Left colon (tissue), 2 donors: ENCODE measurements at places on chromosomes 1 and 21.

- DNase-seq: no peak
Measured at GRCh38 chr1:36346741-36347370, 23.4 kb upstream of the EVA1B start.

- DNase-seq: no peak
Measured at GRCh38 chr1:57312869-57313268, 111.0 kb downstream of the DAB1 start.

GRCh38 chr1:110434946-110435345, 16.0 kb upstream of the PROK1 start:
- DNase-seq: no peak

GRCh38 chr1:117585086-117585485, 20.8 kb upstream of the TENT5C start:
- no peak for DNase-seq

GRCh38 chr1:25140073-25140797, 92.1 kb downstream of the SYF2 start:
- DNase-seq: no peak

GRCh38 chr1:206577626-206578025, 34.6 kb downstream of the EIF2D start:
- no peak for DNase-seq

DNA sequence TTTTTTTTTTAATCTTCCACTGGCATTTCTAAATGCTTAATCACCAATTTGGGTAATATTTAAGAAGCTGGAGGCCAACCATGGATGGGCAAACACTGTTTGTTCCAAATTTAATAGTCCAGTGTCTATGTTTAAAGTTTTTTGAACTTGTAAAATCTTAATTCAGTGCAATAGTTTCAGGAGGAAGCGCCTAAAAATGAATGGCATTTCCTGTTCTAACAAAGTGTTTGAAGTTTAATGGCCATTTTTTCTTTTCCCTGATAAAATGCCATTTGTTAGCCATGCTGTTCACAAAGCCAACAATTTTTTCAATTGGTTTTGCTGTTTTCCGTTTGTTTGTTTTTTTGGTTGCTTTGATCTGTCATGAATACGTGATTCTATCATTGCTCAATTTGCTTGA, 552.1 kb downstream of the LMO4 start:
- no peak for DNase-seq

DNA sequence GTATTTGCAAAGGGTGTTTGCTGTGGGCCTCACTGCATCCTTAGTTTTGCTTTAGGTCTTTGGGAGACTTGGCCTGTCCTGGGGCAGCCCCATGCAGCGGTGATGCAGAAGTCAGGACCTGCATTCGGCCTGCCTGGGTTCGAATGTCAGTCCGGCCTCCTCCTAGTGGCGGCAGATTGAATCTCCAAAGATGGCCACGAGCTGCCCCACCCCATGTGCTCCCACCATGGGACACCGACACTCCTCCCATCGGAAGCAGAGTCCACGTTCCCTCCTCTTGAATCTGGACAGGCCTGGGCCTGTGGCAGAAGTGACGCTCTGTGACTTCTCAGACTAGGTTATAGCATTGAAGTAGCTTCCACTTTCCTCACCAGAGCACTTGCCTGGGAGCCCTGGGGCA, 16.3 kb upstream of the NPPB start:
- DNase-seq: no peak

DNA sequence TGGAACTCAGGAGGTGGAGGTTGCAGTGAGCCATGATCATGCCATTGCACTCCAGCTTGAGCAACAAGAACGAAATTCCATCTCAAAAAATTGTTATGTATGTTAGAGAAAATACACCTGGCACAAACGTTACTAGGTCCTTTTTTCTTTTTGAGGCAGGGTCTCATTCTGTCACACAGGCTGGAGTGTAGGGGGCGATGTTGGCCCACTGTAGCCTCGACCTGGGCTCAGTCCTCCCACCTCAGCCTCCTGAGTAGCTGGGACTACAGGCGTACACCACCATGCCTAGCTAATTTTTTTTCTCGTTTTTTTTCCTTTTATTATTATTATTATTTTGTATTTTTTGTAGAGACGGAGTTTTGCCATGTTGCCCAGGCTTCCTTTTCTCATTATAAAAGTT, 4.4 kb downstream of the HAX1 start:
- DNase-seq: no peak

DNA sequence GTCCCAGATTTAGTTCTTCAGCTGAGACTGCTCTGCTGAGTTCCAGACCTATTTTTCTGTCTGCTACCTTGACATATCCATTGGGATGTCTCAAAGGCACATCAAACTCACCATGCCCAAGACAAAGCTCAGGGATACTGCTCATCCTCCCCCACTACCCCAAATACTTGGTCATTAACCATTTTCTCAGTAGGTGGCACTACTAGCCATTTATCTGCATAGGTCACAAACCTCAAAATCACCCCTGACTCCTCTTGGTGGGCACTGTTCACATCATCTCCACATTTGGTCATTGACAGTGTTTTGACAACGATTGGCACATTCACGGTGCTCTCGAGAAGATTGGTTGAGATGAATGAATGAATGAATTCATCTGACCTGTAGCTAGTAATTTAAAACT, 32.1 kb downstream of the CACNA1S start:
- DNase-seq: no peak

- no peak for DNase-seq
Measured at GRCh38 chr1:53766194-53766742, 27.3 kb upstream of the GLIS1 start.

- no peak for DNase-seq
Measured at GRCh38 chr1:88773540-88774150, 89.6 kb downstream of the PKN2 start.

- no peak for DNase-seq
Measured at GRCh38 chr21:27764056-27764455, 797.2 kb upstream of the ADAMTS5 start.

- peak; percentile 81 for DNase-seq
Measured at GRCh38 chr1:33255347-33256220, 708 bp upstream of the ZNF362 start.

DNA sequence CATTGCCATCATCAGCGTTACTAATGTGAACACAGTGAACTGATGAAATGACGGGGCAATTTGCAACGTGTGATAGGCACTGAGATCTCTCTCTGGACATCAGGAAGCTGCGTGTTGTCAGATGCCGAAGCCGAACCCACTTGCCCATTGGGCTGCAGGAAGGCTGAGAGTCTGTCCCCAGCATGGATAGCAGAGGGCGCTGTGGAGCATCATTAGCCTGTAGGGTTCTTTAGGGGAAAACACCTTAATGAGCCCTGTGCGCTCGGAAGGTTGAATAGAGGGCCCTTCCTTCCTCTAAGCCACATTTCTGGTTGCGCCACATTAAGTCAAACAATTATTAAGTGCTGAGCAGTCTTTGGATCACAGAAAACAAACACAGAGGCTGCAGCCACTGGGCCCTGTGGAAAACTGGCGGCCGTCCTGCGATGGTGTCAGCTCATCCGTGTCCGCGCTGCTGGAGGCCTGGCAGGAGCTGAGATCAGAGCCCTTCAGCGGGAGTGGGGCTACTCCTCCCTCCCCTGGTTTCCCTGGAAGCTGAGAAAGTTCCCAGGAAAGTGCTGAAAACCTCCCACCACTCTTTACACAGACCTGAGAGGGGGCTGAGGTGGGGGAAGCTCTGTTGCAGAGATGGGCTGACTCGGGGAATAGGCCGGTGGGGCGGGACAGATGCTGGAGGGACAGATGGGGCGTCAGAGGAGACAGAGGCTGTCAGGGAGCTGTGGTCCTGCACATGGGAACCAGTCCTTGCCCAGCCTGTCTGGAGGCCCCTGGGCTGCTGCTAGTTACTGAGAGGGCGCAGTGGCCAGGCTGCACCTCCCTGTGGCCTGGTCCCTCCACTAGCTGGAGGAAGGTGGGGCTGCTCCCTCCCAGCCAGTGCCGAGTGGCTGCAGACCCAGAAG, 12.7 kb downstream of the TFF2 start:
- DNase-seq: peak; percentile 91

DNA sequence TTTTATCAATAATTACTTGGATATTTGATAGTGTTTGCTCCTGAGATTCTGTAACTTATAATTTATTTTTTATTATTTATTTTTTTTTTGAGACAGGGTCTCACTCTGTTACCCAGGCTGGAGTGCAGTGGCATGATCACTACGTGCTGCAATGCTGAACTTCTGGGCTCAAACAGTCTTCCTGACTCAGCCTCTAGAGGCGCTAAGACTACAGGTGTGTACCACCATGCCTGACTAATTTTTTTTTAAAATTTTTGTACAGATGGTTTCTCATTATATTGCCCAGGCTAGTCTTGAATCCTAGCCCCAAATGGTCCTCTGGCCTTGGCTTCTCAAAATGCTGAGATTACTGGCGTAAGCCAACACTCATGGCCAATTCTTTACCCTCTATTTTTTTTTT, 845.5 kb upstream of the ADGRL4 start:
- DNase-seq: no peak

- DNase-seq: no peak
Measured at GRCh38 chr1:117821774-117822482, 107.5 kb downstream of the GDAP2 start.

DNA sequence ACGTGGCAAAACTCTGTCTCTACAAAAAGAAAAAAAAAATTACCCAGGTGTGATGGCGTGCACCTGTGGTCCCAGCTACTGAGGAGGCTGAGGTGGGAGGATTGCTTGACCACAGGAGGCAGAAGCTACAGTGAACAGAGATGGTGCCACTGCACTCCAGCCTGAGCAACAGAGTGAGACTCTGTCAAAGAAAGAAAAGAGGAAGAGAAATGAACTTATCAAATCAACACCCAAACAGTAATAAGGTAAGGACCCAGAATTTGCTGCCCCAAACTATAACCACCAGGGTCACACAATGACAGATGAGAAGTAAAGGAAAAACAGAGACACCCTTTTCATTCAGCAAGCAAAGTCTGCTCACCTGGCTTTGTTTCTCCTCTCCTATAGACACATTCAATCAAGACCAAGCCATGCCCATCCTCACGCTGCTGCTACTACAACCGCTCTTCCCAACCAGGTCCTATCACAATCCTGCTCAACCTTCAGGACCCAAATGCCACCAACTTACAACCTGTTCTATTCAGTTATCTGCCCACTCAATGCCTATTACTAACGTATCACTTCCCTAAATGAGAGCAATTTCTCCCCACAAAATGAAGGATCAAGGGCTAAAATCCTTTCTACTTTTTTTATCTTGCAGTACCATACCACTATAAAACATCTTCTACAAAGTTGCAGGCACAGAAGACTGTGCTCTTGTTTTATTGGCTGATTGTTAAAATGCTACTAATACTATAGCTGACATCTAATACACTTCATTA, 183.5 kb downstream of the RERE start:
- DNase-seq: no peak

- DNase-seq: no peak
Measured at GRCh38 chr1:50973875-50974617, 4.0 kb downstream of the CDKN2C start.

DNA sequence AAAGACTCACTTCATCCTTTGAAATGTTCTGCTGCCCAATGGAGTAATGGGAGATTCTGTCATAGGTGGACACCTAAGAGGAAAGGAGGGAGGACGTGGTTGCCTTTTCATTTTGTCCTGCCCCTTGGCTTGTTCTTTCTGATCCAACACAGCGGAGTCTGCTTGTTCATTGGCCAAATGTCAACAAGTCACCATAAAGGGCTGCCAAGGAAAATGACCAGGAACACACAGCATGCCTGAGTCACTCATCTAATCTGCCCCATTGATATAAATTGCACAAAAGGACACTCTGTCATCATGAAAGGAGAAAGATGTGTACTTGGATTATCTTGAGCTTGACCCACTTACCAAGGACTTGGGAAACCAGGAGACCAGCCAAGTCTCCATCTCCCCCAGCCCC, 422.9 kb downstream of the SETD4 start:
- DNase-seq: no peak

GRCh38 chr1:22512873-22513272, 50.4 kb upstream of the EPHA8 start:
- peak; percentile 16 for DNase-seq

DNA sequence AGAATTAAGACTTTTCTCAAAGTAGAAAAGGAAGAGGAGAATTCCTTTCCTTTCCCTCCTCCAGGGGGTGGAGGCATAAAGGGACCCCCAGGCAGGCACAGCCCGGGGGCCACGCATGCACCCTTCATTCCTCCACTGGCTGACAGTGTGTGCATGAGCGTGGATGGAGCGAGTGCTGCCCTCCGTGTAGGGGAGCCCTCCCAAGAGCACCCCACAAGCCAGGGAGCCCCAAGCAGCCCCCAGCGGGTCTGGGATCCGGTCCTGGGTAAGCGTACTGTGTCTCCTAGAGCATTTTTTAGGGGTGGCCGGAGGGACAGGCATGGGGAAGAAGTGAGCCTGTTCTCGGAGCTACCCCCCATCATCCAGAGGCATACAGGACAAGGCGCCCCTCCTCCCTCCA, 120.5 kb downstream of the SIK1 start:
- DNase-seq: no peak

DNA sequence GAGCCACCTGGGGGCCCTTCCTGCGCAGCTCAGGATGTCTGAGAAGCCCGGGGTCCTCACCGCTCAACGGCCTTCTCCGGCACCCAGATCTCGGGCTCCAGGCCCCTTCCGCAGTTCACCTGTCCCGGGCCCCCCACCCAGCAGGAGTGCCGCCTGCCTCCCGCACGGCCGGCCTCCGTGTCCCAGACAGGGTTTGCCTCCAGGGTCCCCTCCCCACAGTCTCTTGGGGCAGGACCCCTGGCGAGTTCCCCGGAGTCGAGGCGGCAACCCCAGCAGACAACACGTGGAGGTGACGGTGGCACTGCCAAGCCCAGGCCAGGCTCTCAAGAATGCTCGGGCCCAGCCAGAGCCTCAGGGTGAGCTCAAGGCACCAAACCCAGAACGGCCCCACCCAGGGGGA, 22.4 kb upstream of the TTLL10 start:
- DNase-seq: no peak

DNA sequence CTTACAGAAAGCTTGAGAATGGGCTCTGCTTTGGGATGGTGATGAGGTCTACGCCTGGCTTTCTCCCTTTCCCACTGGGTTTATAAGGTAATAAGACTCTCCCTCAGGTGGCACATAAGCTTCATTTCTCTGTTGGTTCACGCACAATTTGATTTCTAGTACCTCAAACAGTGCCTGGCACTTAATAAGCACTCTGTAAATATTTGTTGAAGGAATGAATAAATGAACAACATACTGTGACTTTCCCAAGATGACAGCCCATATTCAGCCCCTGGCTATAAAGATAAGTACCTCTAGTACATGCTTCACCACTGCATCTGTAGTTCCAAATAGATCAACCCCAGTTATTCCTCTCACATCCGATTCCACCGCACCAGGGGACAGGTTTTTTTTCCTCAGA, 17.8 kb downstream of the COPA start:
- no peak for DNase-seq

GRCh38 chr1:161196521-161197451, 2.1 kb downstream of the ADAMTS4 start:
- DNase-seq: no peak
